ENCODE measurements at places on chromosomes 13 and 19.

GRCh38 chr19:48746738-48747575 is at the start of gene IZUMO1:
Gene IZUMO1, minus strand, starts transcription at chr19:48746909. Its CDS starts 1,050 bp downstream, at chr19:48745859.
- peak; percentile 71 for DNase-seq

GRCh38 chr13:27449081-27449603 is 1.2 kb downstream of the MTIF3 start:
- DNase-seq = no peak

DNA sequence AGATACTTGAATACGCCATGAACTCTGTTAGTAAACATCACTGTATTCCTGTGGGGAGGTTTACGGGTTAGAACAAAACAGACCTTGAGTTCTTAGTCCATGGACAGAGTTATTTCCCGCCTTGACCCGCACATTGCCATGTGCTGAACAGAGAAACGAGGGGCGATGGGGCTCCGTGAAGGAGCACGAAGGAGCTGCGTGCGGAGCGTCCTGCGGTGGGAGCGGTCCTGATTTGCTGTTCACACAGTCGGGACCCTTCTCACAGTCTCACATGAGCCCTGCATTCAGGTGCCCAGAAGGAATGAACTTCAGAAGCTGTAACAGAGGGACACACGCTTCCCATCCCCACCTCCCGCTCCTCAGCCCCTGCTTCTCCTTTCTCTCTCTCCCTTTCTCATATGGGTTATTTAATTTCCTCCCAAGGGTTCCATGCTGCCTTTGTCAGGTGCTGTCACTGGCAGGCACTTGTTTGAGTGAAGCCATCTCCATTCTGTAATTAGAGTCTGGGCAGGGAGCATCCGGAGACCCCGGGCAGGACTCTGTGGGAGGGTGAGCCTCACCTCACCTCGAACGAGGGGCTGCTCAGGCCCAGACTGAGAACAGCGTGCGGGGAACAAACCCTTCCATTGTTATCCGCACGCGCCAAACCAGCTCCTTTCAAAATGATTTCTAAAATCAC is 76.9 kb downstream of the TEX29 start:
- DNase-seq = no peak

GRCh38 chr13:107200491-107200890 is 632.6 kb upstream of the ARGLU1 start:
- no peak for DNase-seq

DNA sequence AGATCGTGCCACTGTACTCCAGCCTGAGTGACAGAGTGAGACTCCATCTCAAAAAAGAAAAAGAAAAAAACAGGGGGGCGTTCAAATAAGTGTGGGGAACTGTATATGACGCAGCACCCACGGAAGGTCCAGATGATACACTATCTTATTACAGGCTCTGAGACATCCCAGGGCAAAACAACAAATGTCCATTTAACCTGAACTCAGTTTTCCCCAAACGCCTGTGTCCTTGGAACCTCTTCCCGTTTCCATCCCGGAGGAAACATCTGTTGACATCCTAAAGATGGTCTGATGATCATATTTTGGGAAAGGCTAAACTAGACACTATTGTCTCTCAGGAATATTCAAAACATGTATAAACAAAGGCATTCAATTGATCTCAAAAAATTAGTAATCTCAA is 72.4 kb downstream of the COL4A1 start:
- no peak for DNase-seq

- peak; percentile 40 for DNase-seq
These were observed 21.4 kb downstream of the KCTD4 start for GRCh38 chr13:45179428-45179827.

DNA sequence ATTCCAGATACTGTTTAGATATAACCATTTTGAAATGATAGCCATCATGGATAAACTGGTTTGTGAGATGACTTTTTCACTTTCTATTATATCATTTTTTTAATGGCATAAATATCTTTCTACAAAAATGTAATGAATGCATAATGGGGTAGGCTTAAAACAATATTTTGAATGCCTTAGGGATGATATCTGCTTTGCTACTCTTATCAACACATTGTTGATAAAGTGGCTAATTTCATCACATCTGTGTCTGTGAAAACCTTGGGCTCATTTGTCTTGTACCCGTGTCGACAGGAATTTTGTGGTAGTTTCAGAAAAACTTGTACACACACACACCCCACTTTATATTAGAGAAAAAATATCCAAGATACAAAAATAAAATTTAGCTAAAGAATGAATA is 44.1 kb downstream of the SLITRK6 start:
- DNase-seq = no peak

DNA sequence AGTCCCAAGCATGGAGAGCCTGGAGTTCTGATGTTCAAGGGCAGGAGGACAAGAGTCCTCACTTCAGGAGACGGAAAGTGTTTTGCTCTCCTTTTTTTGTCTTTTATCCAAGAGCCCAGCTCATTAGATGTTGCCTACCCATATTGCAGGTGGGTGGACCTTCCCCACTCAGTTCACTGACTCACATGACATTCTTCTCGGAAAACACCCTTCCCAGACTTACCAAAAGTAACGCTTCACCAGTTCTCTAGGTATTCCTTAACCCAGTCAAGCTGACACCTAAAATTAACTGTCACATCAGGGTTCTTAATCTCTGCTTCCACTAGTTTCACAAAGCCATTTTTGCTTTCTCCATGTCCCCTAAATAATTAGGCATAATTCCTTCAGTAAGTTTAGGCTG is 2215.4 kb upstream of the PCDH20 start:
- DNase-seq = no peak

GRCh38 chr13:33571618-33572017 is 246.3 kb upstream of the RFC3 start:
- no peak for DNase-seq

- no peak for DNase-seq
These were observed 62.9 kb upstream of the SPATA13 start for GRCh38 chr13:24097667-24098066.

DNA sequence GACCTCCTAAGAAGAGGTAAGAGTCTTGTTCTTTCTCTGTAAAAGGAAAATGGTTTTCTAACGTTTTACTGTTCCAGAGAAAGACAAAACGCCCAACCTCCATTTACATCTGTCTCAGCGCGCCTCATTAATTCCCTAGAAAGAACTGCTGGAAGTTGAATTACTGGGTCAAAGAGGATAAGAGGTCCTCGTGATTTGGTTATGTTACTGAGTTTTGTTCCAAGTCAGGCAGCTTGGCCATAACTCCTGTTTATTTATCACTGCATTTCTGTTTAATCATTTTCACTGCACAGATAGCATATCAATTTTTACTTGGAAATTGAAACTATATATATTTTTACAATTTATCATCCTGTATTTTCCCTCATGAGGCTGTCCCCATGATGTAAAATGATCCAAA is 112.9 kb upstream of the PEG3 start:
- DNase-seq = no peak

- no peak for DNase-seq
These were observed 47.4 kb downstream of the SIPA1L3 start for GRCh38 chr19:37954421-37954874.

GRCh38 chr19:54415208-54415900 is at the start of gene TTYH1:
Gene TTYH1, plus strand, starts transcription at chr19:54415464. Its CDS starts 89 bp downstream, at chr19:54415553.
- DNase-seq = no peak

DNA sequence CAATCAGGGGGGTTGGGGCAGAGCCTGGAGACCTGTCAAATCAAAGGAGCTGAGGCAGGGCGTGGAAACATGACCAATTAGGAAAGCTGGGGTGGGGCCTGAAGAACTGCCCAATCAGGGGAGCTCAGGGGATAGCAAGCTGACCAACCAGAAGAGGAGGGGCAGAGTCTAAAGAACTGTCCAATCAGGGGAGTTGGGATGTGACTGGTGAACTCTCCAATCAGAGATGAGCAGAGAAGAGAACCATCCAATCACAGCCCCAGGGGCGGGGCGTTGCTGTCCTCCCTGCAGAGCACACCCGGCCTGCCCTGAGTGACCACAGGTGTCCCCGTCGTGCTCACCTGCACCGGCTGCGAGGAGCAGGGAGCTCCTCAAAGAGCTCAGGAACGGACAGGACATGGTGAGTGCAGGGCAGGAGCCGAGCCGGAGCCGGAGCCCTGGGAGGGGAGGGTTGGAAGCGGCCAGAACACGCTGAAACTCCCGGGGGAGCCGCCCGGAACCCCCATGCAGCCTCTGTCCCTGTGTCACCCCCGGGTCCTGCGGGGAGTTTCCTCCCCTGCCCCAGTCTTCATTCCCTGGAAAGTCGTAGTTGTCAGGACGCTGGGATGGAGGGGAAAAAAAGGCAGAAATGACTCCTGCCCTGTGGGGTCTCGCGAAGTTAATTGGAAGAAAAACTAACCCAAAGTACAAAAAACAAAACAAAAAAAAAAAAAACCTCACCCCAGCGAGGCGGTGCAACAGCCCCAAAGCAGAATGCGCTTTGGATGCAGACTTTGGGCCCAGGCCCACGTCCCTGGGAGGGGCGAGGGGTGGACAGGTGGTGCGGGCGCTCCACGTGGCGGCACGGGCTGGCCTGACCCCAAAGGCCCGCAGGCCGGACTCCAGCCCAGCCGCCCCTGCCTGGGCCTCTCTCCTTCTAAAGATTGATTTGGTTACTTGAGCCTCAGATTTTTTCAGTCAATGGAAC is at the start of gene ZNF556:
ZNF556 (plus strand) TSS at position 311 of the 967 bp plus-strand sequence; CDS start at position 398, 87 bp downstream.
- no peak for DNase-seq

DNA sequence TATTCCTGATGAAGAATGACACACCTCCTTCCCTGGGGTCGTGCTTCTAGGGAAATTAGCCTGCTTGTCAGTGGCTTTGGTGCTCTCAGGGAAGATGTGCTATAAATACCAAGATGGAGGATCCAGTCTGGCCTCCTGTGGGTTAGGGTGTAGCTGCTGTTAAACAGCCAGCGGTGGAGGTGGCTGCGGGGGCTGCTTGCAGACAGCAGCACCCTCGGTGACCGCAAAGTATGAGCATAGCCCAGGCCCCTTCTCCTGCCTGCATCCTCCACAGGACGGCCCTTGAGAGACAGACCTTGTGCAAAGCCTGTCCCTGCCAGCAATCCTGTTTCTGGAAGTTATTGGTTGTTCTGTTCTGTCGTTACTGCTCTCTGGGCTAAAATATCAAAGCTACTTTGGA is 11.4 kb downstream of the VSTM2B start:
- no peak for DNase-seq

- DNase-seq = no peak
These were observed 81.5 kb upstream of the SHISA2 start for GRCh38 chr13:26133286-26133685.

DNA sequence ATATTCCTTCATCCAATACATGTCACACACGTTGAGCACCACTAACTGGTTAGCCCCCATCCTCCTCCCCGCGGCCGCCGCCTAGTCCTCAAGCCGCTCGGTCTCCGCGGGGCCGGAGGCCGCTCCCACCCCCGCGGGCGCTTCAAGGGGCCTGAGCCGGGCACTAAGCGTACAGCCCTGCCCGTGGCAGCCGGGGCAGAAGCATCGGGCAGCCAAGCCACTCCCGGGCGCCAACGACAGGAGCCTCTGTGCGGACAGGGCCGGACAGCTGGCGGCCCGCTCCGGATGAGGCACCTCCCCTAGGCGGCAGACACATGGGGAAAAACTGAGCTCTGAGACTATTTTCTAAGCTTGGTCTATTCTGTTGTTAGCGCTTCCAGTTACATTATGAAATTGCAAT is 2.8 kb upstream of the ZNF543 start:
- no peak for DNase-seq

GRCh38 chr19:370641-371330 is 26.2 kb upstream of the MIER2 start:
- DNase-seq = no peak

- peak; percentile 91 for DNase-seq
These were observed 80.5 kb upstream of the MBNL2 start for GRCh38 chr13:97141564-97142005.

DNA sequence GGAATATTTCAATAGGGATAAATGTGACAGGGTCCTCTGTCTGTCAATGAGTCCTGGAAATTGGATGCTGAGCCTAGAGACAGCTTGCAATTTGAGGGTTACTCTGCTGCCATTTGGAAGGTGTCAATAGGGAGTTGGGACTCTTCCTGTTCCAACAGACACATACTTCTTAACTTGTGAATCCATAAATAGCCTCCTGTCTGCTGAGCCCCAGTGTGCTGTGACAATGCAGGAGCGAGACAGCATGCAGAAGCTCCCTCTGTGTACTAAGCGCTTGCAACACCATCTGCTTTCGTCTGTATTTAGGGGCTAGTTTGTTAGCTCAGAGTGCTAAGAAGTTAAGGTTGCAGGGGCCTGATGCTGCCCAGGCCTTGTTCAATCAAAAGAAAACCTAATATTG is 58.5 kb upstream of the GPR12 start:
- DNase-seq = no peak

- no peak for DNase-seq
These were observed 92.6 kb downstream of the SIPA1L3 start for GRCh38 chr19:37999309-38000213.

DNA sequence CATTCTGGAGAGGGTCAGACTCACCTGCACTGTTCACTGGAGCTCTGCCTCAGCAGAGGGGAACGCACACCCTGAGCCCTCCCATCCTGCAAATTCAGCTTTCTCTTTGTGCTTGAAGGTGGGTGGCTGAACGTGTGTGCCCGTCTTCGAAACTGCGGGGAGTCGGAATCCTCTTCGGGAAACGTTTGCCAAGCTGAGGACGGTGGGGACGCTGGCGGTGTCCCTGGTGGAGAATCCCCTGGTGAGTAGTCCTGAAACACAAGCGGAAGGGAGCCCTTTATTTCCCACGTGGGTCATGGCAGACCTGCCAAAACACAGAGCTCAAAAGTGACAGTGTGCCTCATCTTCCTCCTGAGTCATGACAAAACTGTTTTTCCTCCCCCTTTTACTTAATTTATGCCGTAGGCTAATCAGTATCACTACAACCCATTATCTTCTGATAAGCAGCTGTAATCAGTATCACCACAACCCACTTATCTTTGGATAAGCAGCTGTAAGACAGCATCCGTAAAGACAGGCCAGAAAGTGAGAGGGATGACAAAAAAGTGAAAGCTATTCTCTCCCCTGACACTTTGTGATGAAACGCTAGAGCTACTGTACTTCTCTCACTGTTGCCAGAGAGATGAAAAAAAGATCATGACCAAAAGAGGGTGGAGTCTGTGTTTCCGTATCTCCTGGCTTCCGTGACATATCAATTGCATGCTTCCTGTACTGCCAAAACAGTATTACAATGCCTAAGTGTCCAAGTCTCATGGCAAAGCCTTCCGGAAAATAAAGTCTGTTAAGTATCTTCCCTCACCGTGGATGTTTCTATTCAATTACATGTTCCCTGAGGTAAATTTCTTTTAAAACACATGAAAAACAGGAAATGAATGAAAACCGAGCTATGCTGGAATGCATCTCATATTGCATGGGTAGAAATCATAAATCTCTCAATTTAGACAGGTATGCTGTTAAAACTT is 155.5 kb downstream of the TBC1D4 start:
- DNase-seq = no peak

DNA sequence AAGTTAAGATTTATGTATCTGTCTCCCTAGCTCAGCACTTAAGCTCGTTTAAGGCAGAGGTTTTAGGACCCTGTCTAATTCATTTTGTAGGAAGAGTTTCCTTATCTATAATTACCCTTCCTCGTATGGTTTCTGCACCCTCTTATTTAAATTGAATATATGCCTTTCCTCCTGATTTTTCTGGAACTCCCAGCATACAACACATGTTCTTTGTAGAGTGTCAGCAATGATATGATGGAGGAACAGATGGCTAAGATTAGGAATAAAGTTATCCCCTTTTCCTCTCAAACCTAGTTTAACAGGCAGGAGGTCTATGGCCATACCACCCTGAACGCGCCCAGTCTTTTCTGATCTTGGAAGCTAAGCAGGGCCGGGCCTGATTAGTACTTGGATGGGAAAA is 359.5 kb downstream of the PCDH17 start:
- no peak for DNase-seq
